ENCODE measurements at places on chromosomes 11 and 22.

- no peak for DNase-seq
Observed at GRCh38 chr11:119362741-119363080, 16.2 kb upstream of the MFRP start.

DNA sequence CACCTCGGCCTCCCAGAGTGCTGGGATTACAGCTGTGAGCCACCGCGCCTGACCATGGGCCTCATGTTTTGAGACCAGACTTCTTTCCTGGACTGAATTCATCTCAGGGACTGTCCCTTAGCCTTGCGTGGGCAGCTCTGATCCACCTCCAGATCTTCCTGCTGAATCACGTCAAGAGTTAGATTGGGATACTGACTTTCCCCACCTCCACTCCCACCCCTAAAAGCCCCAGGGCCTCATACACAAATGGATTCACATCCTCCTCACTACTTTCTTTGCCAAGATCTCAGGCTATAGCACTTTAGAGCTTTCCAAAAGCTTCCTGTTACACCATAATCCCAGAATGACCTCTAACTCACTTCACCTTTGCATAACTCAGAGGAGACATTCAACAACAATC, 12.1 kb downstream of the CCDC87 start:
- no peak for DNase-seq

GRCh38 chr22:48047722-48048500, 1285.5 kb downstream of the TBC1D22A start:
- DNase-seq: no peak

DNA sequence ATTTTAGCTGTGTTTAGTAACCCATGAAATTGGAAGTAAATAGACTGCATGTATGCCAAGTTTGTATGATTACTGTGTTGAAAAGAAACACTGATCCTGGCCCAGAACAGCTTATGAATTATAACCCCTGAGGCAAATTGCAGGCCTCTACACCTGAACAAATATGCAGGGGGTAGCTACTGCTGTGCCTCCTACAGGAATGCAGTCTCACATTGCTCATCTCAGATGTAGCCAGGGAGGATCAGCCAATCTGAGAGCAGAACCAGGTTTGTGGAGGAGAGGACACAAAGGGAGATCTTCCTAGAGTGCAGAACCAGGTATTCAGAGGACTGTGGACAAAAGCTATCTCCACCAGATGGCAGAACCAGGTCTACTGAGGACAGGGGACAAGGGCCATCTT, 442.2 kb upstream of the DDI1 start:
- DNase-seq: no peak

- peak; percentile 87 for DNase-seq
Observed at GRCh38 chr11:47867823-47868222, 19.7 kb upstream of the NUP160 start.

DNA sequence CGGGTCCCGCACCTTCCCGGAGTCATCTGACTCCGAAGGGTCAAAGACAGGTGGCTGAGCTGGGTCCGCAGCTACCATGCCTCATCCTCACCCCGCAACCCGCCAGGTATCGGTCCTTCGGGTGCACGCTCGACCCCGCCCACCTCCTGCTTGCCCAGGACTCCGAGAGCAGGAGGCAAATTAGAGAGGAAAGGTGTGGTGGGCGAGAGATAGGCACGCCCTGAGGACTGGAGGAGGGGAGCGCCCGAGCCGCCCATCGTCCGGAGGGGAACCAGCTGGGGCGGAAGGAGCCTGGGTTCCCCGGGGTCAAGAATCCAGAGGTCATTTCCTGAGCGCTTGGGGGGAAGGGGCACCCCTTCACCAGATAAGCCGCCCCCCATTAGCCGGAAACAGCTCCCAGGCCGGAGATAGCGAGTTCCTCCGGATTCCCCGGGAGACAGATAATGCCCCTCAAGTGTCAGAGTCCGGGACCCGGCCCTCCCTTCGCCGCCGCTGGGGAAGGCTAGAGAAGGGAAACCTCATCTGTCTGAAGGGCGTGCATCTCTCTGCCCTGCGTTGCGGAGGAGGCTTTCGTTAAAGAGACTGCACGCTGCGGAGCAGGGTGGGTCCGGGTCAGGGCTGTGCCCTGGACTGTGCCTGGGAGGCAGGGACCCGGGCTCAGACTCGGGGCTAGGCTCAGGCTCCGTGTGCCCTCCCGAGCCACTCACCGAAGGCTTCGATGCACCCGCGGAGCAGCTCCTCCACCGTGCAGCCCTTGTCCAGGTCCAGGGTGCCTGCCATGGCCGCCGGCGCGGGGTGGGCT, 1.7 kb downstream of the RASGRP2 start:
- no peak for DNase-seq

- DNase-seq: no peak
Observed at GRCh38 chr22:42996646-42997365, 18.1 kb downstream of the PACSIN2 start.

DNA sequence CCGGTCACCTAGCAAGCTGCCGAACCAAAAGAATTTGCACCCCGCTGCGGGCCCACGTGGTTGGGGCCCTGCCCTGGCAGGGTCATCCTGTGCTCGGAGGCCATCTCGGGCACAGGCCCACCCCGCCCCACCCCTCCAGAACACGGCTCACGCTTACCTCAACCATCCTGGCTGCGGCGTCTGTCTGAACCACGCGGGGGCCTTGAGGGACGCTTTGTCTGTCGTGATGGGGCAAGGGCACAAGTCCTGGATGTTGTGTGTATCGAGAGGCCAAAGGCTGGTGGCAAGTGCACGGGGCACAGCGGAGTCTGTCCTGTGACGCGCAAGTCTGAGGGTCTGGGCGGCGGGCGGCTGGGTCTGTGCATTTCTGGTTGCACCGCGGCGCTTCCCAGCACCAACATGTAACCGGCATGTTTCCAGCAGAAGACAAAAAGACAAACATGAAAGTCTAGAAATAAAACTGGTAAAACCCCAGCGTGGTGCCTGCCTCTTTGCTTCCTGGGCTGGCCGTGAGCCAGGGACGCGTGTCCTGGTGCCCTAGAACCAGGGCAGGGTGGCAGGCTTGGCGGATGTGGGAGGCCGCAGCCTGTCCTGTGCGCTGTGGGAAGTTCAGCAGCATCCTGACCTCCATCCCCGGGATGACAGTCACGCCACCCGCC, 13.2 kb downstream of the CCND1 start:
- DNase-seq: no peak

DNA sequence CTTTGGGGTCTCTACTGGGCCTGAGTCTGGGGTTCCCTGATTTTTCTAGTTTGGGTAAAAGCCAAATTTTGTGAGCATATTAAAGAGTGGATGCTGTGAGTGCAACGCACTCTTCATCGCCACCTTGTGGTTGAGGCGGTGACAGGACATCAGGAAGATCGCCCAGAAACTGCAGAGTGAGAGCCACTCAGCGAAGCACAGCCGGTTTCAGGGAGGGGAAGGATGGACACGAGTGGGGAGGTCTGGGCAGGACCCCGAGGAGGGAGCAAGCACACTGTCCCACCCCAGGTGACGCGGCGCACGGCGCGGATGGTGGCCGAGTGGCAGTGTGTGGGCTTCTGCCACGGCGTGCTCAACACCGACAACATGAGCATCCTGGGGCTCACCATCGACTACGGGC, 9.1 kb downstream of the SELENOO start:
- DNase-seq: peak; percentile 32

DNA sequence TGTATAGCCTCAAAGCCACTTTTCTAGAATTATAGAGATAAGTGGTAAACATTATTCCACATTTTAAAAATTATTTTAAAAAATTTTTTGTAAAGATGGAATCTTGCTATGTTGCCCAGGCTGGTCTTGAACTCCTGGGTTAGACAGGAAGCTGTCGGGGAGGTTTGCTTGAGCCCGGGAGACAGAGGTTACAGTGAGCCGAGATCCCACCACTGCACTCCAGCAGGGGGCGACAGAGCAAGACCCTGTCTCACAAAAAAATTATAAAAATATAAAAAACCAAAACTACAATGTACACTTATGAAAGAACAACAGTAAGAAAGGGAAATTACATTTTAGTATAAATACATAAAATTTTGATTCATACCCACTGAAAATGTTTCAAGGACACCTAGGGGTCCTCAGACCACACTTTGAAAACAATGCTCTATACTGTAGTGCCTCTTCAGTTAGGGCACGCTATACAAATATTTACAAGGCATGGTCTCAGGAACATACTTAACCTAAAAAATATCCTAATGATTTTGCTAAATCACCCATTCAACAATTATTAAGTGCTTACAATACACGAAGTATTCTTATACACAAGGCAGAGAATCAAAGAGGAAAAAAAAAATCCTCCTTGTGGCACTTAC, 111.2 kb downstream of the MRTFA start:
- peak; percentile 45 for DNase-seq

GRCh38 chr11:44047298-44047697, 483 bp upstream of the ACCSL start:
- DNase-seq: peak; percentile 79

- peak; percentile 54 for DNase-seq
Observed at GRCh38 chr11:95702526-95702925, 87.1 kb downstream of the FAM76B start.

GRCh38 chr11:14583252-14584034, 60.2 kb upstream of the PDE3B start:
- DNase-seq: no peak

DNA sequence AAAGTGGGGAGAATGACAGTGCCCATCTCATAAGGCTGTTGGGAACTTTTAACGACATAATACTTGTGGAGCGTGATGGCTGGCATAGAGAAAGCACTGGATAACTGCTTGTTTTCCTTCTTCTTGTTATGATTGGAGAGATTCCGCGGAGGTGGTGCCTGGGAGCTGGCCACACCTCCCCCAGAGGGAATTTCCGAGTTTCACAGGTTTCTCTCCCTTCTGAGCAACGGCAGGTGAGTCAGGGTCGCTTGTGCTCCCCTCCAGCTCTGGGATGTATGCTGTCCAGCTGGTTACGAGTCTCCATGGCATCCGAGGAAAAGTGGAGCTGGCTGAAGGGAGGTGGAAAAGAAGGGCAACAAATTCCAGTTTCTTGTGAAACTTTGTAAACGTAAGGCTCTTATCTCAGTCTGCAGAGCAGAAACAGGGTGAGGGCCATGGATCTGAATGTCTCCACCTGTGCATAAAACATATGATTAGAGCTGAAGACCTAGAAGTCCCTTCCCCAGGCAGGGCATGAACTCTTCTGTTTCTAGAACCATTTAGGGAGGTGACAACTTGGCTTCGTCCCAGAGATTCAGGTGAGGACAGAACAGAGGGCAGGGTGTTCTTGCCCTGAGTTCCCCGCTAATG, 10.0 kb upstream of the PLET1 start:
- DNase-seq: no peak

DNA sequence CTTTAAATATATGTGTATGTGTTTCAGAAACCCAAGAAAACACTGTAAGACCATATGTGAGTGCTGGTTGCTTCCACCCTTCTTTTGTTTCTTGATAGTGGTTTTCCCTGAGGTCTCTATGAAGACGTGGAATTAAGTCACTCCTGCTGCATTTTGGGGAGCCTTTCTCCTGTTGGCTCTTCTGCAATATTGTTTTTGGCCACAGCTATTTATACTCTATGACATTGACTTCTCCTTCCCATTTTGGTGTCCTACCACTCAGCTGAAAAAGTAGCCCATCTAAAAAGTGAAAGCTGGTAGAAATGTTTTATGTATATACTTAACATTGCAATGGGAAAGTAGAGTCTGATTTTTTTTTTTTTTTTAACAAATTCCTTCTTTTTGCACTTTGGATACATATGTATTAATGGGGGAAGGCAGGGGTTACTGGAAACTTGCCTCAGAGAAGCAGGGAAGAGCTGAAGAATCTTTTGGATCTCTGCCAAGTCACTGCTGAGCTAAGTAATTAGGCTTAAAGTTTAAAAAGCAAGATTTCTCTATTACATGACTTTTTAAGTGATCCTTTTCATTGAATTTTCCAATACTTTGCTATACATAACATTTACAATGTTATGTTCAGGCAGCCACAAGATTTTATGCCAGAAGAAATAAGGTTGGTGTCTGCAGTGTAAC, 1.8 kb downstream of the TTC17 start:
- no peak for DNase-seq

- no peak for DNase-seq
Observed at GRCh38 chr11:35178873-35179272, 39.9 kb downstream of the CD44 start.

GRCh38 chr11:20274031-20274430, 89.5 kb upstream of the HTATIP2 start:
- DNase-seq: no peak

GRCh38 chr11:71349627-71350026, 97.2 kb upstream of the SHANK2 start:
- DNase-seq: no peak

- no peak for DNase-seq
Observed at GRCh38 chr11:17498475-17498874, 21.8 kb upstream of the ABCC8 start.

DNA sequence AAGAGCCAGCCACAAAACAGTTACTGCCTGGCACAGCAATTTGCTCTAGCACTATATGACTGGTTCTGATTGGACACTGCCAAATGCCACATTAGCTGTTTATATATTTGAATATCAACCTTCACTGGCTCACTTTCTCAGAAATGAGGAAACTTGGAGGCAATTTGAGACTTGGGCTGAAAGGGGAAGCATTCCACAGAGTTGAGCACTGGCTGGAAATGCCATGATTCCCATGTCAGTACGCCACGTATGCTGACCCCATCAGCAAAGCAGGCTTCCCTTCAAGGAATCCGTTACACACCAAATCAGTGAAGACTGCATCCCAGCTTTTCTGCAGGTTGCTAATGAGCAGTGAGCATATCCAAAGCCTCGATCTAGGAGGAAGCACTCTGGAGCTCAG, 34.7 kb downstream of the GALNT18 start:
- no peak for DNase-seq

- DNase-seq: no peak
Observed at GRCh38 chr22:40056154-40056553, 61.4 kb downstream of the FAM83F start.

DNA sequence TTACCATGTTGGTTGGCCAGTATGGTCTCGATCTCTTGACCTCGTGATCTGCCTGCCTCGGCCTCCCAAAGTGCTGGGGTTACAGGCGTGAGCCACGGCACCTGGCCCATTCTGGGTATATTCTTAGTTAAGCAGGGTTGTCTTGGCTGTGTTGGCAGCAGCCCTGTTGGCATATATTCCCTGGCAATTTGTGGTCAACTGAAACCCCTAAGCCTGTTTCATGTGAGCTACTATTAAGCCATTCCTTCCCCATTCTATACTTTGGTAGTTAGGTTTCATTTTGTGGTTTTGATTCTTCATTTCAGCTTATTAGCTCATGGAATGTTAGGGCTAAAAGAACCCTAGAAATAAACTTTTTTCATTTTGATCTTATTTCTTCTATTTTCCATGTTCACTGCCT, 22.2 kb upstream of the IL18BP start:
- DNase-seq: no peak
